ENCODE measurements at places on chromosomes 5 and 9.

- DNase-seq: no peak
These were observed 62.4 kb downstream of the SLC36A1 start for GRCh38 chr5:151509836-151510235.

DNA sequence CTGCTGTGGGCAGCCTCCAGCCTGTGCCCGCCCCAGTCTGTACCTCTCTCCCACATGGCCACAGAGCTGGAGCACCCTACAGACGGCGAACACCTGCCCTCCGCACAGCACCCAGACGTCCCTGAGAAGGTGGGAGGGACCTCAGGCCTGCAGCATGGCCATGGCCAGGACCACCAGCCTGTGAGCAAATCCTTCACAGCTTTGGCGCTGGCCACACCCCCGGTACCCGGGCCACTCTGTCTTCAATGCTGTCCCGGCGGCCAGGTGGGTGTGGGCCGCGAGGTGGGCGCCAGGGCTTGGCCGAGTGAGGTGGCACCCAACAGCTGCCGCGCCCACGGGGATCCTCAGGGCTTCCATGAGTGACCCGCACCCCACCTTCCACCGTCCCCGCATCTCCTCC, 18.7 kb downstream of the NOTCH1 start:
- no peak for DNase-seq

DNA sequence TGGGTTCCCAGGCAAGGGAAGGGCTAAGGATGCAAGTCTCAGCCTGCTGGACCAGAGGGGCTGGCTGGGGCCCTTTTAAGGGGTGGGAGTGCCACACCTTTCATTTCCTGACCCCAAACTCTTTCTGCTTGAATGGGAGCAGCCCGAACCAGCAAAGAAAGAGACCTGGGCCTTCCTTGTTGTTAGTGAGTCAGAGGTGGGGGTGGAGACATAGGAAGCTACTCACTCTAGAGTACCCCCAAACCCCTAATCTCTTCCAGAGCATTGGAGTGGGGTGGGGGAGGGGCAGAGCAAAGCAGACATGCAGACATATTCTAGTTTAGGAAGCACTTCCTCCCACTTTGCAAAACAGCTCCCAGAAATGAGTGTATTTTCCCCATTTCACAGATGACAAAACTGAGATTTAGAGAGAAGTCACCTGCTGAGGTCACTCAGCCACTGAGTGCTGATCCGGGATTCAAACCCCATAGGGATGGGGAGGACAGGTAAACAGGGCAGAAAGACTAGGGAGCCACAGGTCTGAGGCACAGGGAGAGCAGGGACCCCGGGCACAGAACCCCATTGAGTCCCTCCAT, 6.0 kb upstream of the AQP3 start:
- no peak for DNase-seq

DNA sequence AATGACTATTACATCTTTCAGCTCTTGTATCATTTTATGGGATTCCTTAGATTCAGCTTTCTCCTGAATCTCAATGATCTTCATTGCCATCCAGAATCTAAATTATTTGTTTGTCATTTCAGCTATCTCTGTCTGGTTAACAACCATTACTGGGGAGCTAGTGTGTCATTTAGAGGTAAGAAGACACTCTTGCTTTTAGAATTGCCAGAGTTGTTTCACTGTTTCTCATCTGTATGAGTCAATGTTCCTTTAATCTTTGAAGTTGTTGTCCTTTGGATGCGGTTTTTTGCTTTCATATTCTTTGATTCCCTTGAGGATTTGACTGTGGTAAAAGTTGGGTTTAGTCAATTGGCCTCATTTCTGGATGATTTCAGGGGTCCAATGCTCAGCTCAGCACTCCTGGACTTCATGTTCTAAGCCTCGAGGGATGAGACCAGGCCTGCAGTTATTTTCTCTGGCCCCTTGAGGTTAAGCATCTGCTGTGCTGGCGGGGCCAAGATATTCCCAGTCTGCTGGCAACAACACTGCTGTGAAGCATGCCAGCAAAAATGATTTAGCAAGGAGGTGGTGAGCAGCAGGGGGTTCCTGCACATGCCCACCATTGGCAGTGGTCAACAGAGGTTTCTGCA, 102.4 kb upstream of the PCSK5 start:
- DNase-seq: no peak

- DNase-seq: no peak
These were observed 47.1 kb downstream of the MAPKAP1 start for GRCh38 chr9:125659954-125660353.

- DNase-seq: no peak
These were observed 12.2 kb downstream of the TNIP1 start for GRCh38 chr5:151068433-151069197.

GRCh38 chr9:24516463-24516862, 29.2 kb downstream of the IZUMO3 start:
- DNase-seq: no peak

GRCh38 chr5:113448252-113448651, 13.5 kb upstream of the TSSK1B start:
- no peak for DNase-seq

DNA sequence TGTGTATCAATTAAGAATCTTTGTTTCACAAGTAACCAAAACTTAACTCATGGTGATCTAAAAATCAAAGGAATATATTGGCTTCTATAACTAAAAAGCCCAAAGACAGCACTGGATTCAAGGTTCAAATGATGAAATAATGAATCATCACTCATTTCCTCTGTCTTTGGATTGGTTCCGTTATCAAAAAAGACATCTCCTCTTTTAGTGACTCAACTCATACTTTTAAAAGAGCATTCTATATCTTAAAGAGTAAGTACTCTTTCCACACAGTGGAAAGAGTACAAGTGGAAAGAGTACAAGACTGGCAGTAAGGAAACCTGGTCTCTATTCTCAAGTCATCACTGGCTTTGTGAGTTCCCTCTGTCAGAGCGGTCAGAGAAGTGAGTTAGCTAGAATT, 141.4 kb upstream of the NMUR2 start:
- no peak for DNase-seq

DNA sequence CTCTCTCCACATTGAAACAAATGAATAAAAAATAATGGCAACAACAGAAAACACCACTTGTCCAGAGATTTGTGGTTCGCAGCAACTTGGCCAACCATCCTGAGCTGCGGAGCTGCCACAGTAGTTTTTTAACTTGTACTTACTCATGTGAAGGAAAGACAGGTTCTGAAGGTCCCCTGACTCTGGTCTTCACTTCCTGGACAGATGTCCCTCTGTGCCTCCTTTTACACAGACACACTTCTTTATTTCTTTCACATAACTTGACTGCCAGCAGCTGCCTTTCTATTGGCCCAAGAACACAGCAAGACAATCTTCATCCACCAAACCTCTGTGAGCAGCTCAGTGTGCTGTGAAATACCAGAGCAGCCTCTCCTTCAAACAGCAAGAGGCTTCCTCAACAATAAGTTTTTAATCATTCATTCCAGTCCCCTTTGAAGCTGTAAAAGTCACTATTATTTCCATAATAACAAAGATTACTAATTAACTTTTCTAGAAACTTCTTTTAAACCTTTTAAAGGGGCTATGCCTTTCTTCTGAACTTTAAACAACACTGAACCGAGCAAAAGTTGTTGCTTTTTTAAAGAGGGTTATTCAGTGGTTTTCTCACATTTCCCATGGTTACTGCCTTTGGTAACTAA, 198.7 kb downstream of the NR2F1-AS1 start:
- no peak for DNase-seq

- DNase-seq: no peak
These were observed 33.9 kb downstream of the EPB41L4B start for GRCh38 chr9:109286981-109287380.

DNA sequence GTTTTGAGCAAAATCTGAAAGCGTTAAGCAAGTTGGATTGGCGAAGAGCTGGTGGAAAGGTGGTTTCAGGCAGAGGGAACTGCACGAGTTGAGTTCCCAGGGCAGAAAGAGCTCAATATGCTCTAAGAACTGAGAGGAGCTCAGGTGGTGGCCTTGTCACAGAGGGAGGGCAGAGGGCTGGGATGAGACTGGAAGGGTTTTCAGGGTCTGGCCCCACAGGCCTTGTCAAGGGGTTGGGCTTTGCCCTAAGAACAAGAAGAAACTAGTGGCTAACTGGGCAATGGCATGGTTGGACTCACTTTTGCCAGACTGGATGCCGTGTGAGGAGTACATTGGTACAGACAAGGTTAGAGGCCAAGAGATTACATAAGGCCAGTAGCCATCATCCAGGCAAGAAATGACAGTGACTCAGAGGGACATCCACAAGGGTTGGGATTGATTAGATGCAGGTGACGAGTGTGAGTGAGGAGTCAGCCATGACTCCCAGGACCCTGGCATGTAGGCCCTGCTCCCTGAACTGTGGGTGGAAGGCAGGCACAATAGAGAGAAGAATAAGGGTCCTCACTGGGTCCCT, 75.1 kb upstream of the SMIM23 start:
- DNase-seq: peak; percentile 21

GRCh38 chr5:113271745-113272454, 162.9 kb downstream of the TSSK1B start:
- no peak for DNase-seq

DNA sequence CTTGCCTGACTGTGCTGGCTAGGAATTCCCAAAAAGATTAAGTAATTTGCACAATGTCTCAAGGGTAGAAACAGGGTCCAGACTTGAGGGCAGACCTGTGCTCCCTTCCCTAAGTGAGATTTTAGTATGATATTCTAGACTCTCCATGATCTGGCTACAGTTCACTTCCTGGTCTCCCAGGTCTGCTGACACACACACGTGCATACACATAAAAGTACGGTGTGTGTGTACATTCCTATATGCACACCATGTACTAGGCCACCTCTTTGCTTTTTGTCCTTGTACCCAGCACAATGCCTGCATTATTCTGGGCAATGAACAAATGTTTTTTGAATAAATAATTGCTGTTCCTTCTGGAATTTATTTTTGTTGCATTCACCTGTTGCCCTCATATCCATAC, 83.7 kb downstream of the SH3RF2 start:
- DNase-seq: no peak

GRCh38 chr5:137815202-137815990, 52.3 kb upstream of the MYOT start:
- DNase-seq: no peak

DNA sequence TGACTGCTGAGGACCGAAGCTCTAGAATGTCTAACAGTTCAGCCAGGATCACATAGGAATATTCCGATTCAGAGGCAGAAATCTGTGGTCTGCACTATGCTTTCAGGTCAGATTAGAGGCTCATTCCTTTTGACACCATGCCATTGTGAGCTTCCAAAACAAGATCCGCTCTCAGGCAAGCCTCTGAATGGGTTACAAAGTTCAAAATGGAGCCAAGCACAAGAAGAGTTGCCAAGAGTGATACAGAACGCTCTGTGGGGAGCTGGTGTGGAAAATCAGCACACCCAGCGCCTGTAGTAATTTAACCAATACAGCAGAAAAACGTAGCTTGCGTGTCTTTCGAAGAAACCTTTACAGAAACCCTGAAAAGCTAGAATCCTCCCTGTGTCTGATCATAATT, 33.3 kb upstream of the FAT2 start:
- no peak for DNase-seq

DNA sequence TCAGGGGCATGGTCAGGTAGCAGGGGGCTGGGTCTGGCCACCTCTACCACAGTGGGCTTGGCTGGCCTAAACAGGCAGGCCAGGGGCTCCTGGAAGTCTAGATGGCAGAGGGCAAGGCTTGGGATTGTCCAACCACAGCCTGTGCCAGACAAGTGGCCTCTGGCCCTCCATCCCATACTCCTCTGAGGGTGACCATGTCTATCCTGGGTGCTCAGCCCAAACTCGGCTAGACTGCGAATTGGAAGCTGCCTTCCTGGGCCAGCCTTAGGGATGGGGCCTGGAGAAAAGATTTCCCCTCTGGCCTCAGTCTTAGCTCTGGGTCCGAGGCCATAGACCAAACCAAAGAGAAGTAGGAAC, 110.5 kb downstream of the PHF2 start:
- DNase-seq: peak; percentile 67

- no peak for DNase-seq
These were observed 2.3 kb upstream of the SLC46A2 start for GRCh38 chr9:112892981-112893380.

DNA sequence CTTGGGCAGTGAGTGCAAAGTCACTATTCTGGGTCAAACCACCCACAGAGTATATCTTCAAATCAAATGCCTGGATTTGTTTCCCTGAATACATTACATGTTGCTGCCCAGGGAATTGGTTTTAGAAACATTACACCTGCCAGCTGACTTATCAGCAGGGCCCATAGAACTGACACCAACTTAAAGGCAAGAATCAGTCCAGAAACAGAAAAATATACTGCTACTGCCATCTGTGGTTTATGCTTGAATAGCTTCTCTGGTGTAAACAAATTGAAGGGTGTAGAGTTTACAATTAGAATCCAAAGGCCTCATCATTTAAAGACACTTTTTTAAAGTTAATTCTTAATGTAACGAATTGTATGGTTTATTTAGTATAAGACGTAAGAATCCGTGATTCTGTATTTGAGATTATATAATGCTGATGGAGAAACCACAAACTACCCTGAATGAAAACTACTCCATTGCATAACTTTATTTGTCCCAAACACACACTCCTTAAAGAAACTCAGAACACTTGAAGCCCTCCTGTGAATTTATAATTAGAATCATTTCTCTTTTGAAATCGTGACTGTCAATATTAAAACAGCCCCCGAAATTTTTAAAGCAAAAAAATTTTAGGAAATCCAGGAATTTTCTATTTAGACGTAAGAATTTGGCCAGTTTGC, 6.2 kb downstream of the NR6A1 start:
- DNase-seq: no peak

GRCh38 chr5:119333421-119333851, 22.4 kb upstream of the TNFAIP8 start:
- DNase-seq: no peak

- no peak for DNase-seq
These were observed 138.1 kb upstream of the PCA3 start for GRCh38 chr9:76626141-76626540.

DNA sequence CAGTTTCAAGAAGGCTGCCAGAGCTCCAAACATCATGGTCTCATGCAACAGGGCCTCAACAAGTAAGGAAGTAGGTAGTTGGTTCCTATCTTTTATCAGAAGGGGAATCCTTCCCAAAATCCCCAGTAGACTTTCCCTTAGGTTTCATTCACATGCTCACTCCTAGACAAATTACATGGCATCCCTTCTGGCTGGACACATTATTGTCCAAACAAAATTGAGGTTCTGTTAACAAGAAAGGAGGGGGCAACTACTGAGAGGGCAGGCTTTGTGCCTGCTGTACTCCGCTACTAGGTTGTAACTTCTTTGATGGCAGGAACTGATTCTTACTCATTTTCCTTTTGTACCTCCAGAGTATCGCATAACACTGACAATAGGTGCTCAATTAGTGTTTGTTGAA, 56.0 kb upstream of the OSMR start:
- DNase-seq: no peak

All from coronary artery (tissue), 2 donors.